SK-MEL-5 (cell line): ENCODE measurements at places on chromosomes 5 and 9. TPM values are rescaled to one million over a fixed set of nuclear protein-coding genes. Genes with fewer than 3 reads are reported as not detected.

GRIN1 gene
- total RNA-seq, result 0.05 TPM in 1 of 2 replicates, not detected in the other

LCN1 gene
- total RNA-seq, result not detected in 2 replicates

SPZ1 gene
- not detected in 2 replicates for total RNA-seq

DNA sequence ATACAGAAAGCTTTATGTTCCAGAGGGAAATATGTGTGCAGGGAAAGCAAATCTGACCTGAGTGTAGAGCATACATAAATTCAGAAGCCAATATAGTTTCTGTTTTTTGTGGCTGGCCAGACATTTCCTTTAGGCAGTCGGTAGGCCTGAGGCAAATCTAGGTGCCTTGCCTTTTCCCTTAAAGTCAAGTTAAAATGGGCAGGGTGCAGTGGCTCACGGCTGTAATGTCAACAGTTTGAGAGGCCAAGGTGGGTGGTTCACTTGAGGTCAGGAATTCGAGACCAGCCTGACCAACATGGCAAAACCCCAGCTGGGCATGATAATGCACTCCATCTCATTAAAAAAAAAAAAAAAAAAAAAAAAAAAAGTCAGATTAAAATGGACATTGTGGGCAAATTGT, 31.2 kb downstream of the PHAX start:
- no peak for DNase-seq

- DNase-seq, result no peak
These were observed 695.1 kb downstream of the TAF11L14 start for GRCh38 chr5:18329328-18329727.

LAMC3 gene
- total RNA-seq, result 2.9 and 3.3 TPM in 2 replicates

GRCh38 chr5:18732556-18733479, 1098.6 kb downstream of the TAF11L14 start:
- peak; percentile 16 for DNase-seq

UCK1 gene
- total RNA-seq, result 42.9 and 46.8 TPM in 2 replicates

DNA sequence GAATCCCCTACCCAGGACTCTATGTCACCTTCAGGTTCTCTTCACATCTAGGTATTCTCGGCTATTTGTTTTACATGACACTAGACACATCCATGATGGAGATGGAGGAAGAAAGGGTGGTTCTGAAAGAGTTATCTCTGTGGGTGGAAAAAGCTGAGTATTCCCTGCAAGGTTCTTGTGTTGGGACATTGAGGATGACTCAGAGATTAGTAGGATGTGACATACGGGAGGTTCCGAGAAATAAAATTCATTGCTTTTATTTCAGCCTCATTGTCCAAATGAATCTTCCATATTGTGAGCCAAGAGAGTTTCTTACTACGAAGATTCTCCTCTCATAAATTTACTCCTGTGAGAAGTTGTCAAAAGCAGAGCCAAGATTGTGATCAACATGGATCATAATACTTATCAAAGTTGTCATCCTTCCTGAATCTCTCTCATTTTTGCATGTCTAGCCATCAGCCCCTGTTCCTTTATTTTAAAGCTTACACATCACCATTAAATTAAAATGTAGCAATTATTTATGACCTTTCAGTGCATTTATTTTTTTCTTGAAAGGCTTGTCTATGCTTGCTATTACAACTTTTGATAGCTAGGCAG, 370.0 kb downstream of the PSAT1 start:
- DNase-seq, result no peak

LECT2 gene
- not detected in 2 replicates for total RNA-seq
